NCI-H526 treated with DMSO at 0.1 percent for 48 hours (cell line): ENCODE measurements at places on chromosomes 1 and 21.

GRCh38 chr1:221612047-221612777 lies 129.7 kb downstream of the DUSP10 start:
- DNase-seq = no peak

- no peak for DNase-seq
Observed at GRCh38 chr1:31549809-31550620, 26.3 kb upstream of the TINAGL1 start.

- no peak for DNase-seq
Observed at GRCh38 chr1:2985067-2985561, 36.2 kb upstream of the ACTRT2 start.

DNA sequence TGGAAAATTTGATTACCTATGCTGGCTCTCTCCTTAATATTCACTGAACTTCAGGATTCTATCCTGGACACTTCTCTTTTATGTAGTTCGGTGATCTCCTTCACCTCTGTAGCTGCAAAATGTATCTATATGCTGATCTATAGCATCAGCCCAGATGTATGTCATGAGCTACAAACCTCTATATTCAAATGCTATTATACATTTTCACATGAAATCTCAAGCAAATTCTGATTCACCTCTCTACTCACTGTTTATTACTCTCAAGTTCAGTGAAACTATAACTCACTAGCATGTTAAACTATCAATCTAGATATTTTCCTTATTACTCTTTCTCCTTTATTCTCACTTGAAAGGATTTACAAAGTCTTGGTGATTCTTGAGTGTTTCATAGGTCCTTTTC lies 52.2 kb downstream of the PTPRC start:
- no peak for DNase-seq

DNA sequence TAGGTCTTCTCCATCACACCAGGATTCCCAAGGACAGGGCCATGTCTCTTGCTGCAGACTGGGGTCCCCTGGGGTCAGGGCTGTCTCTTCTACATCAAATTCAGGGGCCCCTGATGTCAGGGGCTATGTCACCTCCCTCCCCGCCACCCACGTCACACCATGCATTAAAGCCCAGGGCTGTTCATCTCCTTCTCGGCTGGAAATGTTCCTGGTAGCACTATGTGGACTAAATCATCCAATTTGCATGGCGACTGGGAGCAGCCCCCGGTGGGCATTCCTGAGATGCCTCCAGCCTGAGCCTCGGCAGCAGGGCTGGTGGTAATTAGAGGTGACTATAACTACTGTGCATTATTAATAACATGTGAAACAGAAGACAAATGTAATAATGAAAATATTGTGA lies 151.7 kb upstream of the HMGB4 start:
- peak; percentile 73 for DNase-seq

DNA sequence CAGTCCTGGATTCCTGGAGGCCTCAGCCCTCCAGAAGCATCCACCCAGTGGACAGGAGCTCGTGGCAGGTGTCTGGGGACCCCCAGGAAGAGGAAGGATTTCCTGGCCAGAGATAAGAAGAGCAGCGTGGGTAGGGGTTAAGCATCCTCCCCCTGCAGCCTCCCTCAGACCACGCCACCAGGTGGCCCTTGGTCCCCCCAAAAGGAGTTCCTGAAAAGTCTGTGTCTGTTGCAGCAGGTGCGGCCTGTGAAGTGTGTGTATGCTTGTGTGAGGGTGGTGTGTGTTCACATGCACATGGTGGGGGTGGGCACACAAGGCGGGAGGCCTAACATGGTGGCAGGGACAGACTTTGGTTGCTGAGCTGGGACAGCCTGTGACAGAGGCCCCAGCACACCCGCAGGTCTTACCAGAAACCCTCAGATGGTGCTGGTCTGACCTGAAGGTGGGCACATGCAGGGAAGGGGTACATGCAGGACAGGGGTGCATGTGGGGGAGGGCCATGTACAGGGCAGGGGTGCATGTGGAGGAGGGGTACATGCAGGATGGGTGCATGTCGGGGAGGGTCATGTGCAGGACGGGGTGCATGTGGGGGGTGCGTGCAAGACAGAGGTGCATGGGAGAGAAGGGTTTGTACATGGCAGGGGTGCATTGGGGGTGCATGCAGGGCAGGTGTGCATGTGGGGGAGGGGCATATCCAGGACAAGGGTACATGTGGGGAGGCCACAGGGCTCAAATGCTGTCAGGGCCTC lies 18.2 kb upstream of the RUNX3 start:
- DNase-seq = no peak

- no peak for DNase-seq
Observed at GRCh38 chr1:26478159-26478558, 5.9 kb downstream of the HMGN2 start.

DNA sequence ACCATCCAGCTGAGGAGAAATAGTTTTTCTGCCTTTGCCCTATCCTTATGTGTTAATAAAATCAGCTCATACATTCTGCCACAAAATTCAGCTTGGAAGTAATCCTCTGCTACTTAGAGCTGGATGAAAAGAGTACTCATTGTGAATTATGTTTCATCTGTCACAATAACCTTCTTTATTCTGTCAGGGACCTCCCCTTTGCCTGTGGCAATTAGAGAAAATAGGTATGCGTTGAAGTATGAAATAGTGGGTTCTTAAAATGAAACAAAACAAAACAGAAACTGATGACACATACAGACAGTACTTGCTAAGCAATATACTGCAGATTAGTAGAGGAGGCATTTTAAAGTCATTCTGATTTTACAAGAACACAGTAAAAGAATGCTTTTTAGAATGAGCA lies 578.5 kb downstream of the USP25 start:
- DNase-seq = peak; percentile 10

GRCh38 chr21:27477296-27477695 lies 510.4 kb upstream of the ADAMTS5 start:
- no peak for DNase-seq

- peak; percentile 80 for DNase-seq
Observed at GRCh38 chr1:37513795-37514349, 694 bp downstream of the MEAF6 start.

- no peak for DNase-seq
Observed at GRCh38 chr1:182802006-182802803, 12.6 kb downstream of the NPL start.

GRCh38 chr1:199684686-199685273 lies 342.7 kb upstream of the NR5A2 start:
- peak; percentile 4 for DNase-seq

GRCh38 chr1:64488862-64489261 lies 18.9 kb downstream of the CACHD1 start:
- DNase-seq = no peak

DNA sequence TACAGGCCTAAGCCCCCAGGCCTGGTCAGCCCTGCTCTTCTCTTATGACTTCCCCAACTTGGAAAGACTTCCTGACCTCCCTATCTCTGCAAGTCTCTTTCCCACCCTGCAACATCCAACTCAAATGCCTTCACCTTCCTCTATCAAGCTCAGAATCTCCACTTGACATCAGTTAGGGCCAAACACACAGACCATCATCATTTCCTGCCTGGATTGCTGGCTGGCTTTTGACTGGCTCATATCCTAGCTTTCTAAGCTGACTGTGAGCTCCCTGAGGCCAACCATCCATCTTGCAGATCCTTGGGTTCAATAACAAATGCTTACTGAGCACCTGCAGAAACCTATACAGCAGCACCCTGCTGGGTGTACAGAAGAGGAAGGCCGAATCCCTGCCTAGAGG lies 137.3 kb upstream of the EDN2 start:
- DNase-seq = no peak

- DNase-seq = peak; percentile 47
Observed at GRCh38 chr1:113905435-113905861, 322 bp downstream of the DCLRE1B start.

DNA sequence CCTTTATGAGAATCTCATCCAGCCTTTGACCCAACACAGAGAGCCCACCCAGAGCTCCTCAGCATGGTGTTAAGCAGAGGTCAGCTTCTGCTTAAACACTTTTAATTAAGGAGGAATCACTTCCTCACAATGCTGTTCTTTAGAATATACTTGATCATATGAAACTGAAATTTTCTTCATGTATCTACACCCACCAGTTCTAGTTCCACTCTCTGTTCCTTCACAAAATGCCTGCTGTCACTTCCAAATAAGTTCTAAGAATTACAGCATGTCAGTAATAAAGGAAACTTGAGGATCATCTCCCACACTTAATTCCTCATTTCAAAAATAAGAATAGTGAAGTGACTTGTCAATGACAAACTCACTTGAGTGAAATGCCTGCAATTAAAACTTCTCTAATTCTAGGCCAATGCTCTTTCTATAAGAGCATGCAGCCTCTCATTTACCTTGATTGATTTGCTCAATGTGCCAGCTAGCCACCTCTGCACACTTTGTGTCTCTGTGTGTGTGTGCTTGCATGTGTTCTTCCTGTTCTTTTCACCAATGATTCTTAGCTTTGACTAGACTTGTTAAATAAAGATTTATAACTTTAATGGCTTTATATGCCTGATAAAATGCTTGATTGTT lies 356.3 kb downstream of the PLPP3 start:
- DNase-seq = no peak

- no peak for DNase-seq
Observed at GRCh38 chr1:55816456-55817426, 601.6 kb upstream of the USP24 start.

DNA sequence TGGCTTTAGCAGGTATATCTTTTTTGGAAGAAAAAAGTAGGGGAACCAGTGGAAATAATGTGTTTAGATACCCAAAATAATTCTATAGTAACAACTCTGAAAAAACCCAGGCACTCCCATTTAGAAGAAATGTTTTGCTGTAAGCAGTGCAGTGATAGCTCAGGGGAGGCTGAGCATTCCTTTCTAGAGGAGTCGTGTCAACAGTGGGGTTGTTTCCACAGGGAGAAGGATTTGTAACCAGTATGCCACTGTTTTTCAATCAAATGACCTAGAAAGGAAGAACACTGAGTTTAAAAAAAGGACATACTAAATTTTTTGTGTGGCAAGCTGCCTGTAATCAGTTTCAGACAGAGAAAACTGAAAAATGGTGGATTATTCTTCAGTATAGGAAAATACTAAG lies 2.4 kb downstream of the PGD start:
- no peak for DNase-seq

DNA sequence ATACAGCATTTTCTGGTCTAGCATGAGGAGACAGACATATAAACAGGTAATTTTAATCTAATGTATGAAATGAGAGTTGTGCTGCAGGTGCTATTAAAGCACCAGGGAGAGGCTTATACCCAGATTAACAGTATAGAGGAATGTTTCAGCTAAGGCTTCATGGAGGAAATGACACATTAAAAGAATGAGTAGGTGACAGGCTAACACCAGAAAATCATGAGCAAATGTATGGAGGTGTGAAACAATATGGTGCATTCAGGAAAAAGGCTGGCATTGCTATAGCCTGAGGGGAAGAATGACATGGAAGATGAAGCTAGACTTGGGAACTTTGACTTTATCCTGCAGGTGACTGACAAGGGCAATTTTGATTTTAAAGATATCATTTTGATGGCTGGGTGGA lies 7.0 kb downstream of the ARPC5 start:
- no peak for DNase-seq

- peak; percentile 37 for DNase-seq
Observed at GRCh38 chr1:178407655-178408054, 89.1 kb downstream of the CLEC20A start.

GRCh38 chr1:234936612-234937389 lies 191.8 kb downstream of the TOMM20 start:
- no peak for DNase-seq

GRCh38 chr1:75394386-75395139 lies 216.4 kb downstream of the SLC44A5 start:
- no peak for DNase-seq
